BJ (cell line): ENCODE measurements at places on chromosomes 7 and 10.
A peak's percentile ranks its signal among the peaks of the same experiment; 100 is the strongest.

GRCh38 chr7:147196481-147196880, 1079.9 kb downstream of the CNTNAP2 start:
- no peak for DNase-seq

DNA sequence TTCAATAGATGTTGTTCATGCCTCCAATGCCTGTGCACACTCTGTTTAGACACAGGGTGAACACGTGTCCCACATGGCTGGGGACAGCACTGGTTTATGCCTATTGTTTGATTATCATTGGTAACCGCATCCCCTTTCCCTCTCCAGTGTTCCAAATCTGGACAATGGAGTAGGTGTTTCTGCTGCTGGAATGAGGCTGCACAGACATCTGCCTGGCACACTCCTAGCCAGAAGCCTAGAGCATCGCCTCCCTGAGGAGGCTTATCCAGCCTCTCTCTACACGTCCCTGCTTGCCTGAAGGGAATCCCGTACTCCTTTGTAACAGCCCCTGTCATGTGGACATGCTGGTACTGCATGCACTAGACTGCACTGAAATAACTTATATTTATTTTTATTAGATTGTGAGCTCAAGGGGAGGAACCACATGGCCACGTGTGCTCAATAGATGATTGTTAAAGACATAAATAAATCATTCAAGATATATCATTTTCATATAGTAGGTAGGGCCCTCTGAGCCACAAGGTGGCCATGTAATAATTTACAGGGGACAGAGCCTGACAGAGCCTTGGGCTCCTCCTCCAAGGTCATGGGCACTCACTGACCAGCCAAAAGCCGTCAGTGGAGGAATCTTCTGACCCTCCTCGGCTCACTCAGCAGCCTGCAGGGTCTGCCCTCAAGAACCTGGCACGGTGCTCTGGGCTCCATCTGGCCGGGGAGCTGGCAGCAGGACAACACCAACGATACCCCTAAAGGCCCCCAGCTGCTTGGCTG, 310.9 kb upstream of the ZNF32 start:
- DNase-seq, result no peak

DNA sequence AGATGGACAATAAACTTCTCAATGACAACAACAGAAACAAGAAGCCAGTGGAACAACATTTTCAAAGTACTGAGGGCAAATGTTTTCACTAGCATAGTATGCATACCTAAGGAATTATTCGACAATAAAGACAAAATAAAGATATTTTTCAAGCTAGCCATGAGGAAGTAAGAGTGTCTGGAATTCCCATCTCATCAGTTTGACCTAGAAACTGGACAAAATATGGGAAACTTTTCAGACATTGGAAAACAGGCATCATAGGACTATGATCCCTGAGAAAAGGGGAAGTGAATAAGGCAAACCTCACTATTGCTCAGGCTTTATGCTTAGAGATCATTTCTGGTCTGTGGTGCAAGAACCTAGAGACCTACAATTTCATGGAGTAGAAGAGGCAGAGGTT, 86.3 kb downstream of the OAT start:
- DNase-seq, result peak; percentile 86

DNA sequence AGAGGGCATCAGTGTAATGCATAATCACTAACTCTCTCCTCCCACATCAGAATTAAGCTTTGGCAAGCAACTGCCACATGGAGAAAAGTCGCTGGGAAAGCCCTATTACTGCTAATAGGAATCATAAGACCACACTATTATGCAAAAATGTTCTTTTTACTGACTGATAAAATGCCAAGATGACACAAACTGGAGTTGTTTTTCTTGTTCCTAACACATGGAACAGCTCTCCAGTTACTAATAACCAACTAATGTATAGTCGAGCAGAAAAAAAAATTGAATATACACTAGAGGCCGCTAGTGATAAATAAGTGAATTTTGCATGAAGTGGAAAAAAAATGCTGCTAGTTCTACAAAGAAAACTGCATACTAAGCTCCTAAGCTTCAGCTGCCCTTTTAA, 165.6 kb downstream of the TPK1 start:
- no peak for DNase-seq

DNA sequence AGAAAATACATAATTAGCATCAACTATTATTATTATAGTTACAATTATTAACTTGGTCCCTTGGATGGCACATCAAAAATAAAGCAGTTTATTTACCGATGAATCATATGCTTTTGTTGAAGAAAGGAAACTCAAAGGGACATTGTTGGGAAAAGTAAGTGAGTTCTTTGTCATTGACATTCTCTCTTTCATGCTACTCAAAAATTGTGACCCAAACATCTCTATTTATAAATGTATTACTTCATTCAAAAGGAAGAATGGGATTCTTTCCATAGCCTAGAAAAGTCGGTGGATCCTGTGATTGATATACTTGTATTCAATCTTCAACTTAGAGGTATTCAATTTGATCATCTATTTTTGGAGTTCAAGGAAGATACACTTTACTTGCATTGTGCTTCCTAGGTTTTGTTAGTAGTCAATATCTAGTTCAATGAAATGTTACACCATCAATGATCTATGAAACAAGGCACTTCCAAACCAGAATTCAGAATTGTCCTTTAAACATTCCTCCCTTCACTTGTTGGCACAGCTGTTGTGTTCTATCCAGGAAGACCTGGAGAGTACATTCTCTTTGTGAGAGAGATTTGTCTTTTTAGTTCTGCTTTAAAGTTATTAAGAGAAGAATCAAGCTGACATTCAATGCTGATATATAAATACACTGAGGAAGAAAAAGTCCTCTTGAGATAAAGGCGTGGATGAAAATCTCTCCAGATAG, 235.2 kb downstream of the TMEM26 start:
- DNase-seq, result no peak

DNA sequence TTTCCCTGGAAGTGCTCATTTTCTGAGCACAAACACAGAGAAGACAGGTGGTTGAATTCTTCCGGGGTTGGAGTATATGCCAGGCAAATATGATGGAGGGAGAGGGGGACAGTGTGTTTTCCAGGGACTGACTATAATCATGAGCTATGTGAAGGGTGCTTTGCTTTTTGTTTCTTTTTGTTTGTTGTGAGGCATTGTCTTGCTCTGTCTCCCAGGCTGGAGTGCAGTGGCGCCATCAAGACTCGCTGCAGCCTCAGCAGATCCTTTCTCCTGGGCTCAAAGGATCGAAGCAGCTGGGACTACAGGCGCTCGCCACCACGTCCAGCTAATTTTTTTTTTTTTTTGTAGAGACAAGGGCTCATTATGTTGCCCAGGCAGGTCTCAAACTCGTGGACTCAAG, 47.3 kb upstream of the CPN1 start:
- no peak for DNase-seq

- no peak for DNase-seq
Observed at GRCh38 chr10:79321951-79322350, 25.3 kb upstream of the PPIF start.

- DNase-seq, result no peak
Observed at GRCh38 chr10:43404704-43405084, 4.3 kb downstream of the HNRNPF start.
